ENCODE measurements at places on chromosomes 7 and 10.

- no peak for DNase-seq
Observed at GRCh38 chr10:44920252-44920651, 9.1 kb downstream of the TMEM72 start.

DNA sequence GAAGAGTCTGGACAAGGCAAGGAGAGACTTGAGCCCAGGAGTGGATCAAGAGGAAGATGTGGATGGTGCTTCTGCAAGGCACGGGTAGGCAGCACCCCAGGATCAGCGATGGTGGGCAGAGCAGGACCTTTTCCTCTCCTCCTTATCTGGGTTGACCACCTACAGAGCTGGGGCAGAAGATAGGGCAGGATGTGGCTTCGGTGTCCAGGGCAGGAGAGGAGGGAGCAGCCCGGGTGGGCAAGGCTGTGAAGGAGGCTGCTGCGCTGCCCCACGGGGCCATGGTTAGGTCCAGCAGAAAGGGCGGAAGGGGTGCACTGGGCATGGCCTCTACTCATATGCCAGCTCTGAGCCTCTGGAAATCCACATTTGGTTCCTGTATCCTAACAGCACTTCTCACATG is 20.0 kb upstream of the PARP12 start:
- no peak for DNase-seq

DNA sequence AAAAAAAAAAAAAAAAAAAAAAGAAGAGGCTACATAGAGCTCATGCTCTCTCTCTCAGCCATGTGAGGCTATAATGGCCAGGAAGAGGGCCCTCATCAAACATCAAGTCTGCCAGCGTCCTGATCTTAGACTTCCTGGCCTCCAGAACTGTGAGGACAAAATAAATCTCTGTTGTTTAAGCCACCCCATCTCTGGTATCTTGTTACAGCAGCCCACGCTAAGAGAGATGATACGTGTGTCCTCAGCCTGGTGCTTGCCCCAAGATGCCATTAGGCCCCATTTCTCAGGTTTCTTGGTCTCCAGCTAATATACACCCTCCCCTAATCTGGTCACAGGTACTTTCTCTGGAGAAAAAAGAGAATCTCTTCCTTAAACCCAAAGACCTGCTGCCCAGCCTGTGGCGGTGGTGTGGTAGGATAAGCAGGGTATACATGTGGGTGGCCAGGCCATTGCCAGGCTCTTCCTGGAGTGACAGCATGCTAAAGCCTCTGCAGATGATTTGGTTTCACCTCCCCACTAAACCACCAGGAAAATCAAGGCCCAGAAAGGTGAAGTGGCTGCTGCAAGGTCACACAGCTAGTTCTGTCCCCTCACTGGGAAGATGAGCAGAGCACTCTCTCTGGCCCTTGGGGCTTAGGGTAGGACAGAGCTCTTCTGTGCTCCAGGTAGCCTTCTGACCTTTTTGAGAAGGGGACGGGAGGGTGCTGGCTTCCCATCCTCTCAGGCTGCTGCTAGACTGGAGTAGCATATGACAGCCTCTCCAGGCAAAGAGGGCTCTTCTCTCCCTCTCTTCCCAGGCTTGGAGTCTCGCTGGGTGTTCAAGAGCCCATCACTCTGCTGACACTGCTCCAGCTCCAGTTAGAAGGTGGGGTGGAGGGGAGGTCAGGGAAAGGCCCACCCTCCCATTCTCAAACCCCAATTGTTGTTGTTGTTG is 5.2 kb downstream of the SPOCK2 start:
- no peak for DNase-seq

DNA sequence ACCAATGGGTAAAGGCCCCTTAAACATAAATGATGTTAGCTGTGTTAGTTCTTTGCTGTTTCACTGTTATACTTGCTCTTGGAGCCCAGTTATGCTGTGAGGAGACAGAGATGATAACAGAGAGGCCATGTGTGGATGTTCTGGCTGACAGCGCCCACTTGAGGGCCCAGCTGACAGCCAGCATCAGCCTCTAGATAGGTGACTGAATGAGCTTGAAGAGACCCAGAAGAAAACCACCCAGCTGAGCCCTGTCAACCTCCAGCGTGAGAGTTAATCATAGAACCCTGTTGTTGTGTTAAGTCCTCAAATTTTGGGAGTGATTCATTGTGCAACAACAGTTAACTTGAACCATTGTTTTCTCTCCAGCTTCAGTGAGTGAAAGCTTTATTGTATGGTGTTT is 91.7 kb downstream of the GLRX3 start:
- DNase-seq = no peak

DNA sequence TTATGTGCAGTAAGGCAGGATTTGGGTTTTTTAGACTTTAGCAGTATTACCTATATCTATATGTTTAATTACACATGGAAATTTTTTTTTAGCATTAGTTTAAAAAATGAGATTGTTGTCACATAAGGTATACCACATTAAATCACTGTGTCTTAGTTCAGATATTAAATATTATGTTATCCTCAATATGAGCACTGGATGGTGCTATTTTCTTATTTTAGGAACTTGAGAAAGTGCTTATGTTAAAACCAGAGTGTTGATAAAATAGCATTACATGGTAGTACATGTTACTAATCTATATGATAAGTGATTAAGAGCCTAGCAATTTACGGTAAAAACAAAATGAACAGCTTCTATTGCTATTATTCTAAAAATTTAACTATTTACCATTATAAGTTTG is 28.8 kb downstream of the MIOS start:
- no peak for DNase-seq

GRCh38 chr10:97267671-97268070 is 24.8 kb downstream of the ARHGAP19 start:
- DNase-seq = no peak

DNA sequence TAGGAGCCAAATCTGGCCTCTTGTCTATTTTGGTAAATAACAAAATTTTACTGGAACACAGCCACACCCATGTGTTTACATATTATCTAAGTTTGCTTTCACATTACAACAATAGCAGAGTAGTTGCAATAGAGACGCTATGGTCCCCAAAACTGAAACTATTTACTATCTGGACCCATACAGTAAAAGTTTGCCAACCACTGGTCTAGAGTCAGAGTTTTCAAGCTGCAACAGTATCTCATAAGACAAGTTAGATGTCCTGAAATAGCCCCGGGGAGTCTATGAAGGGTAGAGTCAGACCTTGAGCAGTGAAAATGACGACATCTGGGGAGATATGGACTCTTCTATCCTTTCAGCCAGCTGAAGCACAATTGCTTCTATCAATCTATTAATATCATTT is 74.2 kb downstream of the CTNNA3 start:
- DNase-seq = no peak

DNA sequence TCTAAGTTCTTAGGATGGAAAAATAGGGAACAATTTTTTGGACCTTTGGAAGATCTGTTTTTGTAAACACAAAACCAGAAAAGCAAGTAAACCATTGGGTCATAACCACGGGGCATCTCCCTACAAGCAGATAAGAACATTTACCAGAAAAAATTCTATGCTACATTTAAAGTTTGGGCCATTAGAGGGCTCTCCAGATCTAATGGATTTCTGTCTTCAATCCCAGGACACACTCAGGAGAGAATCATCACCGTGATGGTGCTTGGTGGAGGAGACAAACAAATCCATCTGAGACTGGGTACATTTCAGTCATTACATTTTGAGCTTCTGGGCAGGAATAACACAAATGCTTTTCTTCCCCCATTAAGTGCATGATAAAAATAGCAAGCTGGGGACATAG is 178.4 kb upstream of the TARP start:
- DNase-seq = no peak

DNA sequence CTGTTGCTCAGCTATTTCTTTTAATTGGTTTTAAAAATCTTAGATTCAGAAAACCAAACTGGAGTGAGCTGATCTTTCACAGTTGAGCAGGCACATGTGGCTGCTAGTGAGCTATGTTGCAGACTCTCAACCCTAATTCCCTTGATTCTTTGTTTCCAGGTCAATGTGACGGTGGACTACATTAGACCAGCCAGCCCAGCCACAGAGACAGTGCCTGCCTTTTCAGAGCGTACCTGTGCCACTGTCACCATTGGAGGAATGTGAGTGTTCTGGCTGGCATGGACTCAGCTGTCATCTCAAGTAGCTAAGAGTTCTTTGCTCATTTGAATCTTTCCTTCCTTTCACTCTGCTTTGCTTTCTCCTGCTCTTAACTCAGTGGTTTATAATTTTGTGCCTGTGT is 187.1 kb downstream of the LRRC4 start:
- DNase-seq = no peak

GRCh38 chr10:6292741-6293151 is 90.0 kb downstream of the PFKFB3 start:
- DNase-seq = no peak

- DNase-seq = no peak
Observed at GRCh38 chr10:76021398-76021797, 590.0 kb downstream of the LRMDA start.

Data from CD4-positive, alpha-beta T cell (primary cell).